ENCODE measurements at places on chromosomes 5 and 9.

DNA sequence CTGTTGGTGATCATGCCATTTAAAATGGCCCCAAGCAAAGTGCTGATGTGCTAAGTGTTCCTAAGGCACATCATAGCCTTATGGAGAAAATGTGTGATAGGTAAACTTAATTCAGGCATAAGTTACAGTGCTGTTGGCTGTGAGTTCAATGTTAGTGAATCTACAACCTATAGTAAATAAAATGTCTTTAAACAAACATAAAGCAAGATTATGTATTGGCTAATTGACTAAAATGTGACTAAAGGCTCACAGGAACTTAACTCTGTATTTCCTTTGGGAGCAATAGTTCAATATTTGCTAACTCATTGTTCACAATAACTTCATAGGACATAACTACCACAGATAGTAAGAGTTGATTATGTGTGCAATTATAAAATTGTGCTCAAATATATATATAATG is 49.4 kb upstream of the LRRC19 start:
- DNase-seq = no peak

DNA sequence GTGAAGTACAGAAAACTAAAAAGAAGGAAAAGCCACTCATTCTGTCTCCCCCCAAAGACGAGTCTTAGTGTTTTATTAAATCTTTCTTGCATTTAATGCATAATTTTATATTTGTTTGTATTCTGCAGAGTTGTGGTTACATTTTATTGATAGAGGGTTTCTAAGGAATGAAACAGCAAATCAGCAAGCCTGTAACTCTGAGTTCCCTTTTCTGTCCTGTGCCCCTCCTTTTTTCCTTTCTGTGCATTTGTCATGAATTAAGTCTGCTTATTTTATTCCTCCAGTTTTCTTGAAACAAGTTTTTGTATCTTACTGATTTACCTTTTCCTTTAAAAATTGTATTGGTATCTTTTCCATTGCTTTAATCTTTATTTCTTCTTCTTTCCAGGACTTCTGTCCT is 132.8 kb downstream of the MUSK start:
- no peak for DNase-seq

DNA sequence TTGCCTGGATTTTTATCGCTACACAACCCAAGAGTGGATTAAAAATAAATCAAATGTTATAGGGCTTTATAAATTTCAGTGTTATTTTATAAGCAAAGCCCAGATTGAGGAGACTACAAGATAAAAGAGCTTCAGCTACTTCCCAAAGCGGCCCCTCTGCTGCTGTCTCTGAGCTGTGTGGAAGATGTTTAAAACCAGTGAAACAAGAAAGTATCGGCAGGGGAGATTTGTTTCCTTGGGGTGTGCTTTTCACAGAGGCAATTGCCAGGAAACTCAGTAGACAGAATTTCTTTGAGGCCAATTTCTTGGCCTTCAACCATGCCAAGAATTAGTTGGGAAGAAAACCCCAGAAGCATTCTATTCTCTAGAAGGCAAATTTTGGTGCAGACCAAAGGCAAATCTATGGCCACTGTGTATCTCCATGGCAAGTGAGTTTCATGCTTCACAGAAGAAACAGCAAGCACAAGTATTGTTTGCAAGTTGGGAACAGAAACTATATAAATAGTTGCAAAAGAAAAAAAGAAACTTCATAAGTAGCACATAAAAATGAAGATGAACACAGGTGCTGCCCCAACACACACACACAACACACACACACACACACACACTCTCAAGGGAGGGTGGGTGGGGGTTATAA is 197.2 kb downstream of the PARP8 start:
- DNase-seq = no peak

DNA sequence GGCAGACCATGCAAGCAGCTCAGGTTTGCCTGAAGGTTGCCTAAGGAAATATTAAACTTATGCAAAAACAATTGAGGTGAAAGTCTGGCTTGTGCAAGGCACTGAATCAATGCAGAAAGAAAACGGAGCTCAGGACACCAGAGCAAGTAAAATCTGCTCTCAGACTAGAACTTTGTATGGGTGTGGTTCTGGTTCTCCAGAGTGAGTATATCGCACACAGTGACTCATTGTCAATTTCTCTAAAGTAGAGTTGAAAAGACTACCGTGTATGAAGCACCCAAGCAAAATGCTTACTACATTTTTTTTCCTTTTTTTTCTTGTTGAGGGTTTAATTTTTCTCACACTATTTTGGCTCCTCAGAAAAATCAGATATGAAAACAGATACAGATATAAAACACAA is 650.3 kb upstream of the CDH10 start:
- no peak for DNase-seq

DNA sequence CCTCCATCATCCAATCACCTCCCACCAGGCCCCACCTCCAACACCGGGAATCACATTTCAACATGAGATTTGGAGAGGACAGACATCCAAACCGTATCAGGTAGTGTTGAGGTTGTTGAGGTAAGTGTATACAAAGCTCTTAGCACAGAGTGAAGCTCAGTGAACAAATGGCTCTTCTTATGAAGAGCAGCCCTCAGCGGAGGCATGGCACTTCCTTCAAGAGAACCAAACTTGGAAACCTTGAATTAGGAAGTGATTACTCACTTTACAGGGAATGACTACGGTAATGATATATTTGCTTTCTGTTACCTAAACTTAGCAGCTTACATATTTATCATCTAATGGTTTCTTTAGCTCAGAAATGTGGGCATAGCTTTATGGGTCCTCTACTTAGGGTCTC is 92.8 kb downstream of the IQGAP2 start:
- no peak for DNase-seq

- no peak for DNase-seq
These were observed 389.4 kb upstream of the SLC24A2 start for GRCh38 chr9:20178197-20178596.

DNA sequence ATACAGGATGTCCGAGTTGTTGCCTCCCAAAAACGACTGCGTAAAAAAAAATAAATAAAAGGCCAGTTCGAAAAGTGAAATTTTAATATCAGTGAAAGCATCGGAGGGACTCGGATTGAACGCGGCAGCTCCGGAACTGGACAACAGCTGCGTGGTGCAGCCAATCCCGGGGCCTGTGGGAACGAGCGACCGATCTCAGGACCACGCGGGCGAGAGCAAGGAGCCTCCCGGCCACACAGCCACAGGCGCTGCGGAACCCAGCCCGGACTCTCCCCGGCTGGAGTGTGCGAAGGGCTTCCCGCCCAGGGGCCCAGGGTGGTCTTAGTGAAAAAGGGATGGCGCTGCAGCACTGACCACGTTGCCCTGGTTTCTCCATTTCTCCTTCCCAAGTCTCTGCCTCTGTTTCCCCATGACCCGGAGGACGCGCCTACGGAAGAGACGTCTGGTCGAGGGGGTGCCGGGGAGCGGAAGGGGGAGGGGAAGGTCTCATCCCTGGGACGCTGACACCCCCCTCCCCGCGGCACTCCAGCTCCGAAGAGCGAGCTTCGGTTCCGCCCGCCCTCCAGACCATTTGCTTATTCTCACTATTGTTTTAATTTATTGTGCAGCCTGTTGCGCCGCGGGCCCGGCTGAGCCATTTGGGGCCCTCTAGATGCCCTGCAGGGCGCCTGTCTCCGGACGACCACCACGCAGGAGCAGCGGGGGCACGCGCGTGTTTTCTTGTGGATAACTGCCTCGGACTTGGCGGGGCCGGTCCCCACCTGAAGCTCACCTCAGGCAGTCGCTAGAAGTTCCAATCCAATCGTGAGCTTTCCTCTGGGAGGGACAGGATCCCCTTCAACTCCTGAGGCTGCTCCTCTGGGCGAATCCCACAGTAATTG is 303.0 kb downstream of the PARP8 start:
- DNase-seq = no peak

GRCh38 chr9:105168870-105169319 is 75.6 kb upstream of the SLC44A1 start:
- DNase-seq = no peak

- no peak for DNase-seq
These were observed 185.0 kb downstream of the SREK1 start for GRCh38 chr5:66329078-66329477.

DNA sequence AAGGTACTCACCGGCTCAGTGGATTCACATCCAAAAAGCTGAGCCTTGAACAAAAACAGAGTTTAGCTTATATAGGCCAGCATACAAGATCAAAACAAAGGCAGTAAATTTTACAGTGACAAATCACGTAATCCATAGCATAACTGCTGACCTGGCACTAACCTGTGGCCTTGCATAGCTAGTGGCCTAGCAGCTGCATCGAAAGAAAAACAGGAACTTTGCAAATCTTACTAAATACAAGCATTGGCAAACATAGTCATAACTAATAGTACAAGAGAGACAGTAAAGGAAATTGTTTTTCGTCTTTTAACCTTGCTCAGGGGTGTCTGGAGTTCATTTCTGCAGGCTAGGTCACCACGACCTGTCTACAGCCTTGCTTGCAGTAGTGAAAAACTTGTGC is 4.8 kb downstream of the HSDL2 start:
- DNase-seq = no peak

GRCh38 chr5:73582285-73583145 is 17.0 kb downstream of the UTP15 start:
- no peak for DNase-seq

GRCh38 chr5:167479779-167480178 is 811.7 kb upstream of the WWC1 start:
- DNase-seq = no peak
